Dorsolateral prefrontal cortex (tissue), 122 donors: ENCODE measurements at places on chromosomes 3 and 15.

- peak; percentile 85 for DNase-seq
These were observed 7.5 kb upstream of the MAN2A2 start for GRCh38 chr15:90895571-90896117.

GRCh38 chr15:47412136-47412535 lies 305.2 kb upstream of the SEMA6D start:
- no peak for DNase-seq

DNA sequence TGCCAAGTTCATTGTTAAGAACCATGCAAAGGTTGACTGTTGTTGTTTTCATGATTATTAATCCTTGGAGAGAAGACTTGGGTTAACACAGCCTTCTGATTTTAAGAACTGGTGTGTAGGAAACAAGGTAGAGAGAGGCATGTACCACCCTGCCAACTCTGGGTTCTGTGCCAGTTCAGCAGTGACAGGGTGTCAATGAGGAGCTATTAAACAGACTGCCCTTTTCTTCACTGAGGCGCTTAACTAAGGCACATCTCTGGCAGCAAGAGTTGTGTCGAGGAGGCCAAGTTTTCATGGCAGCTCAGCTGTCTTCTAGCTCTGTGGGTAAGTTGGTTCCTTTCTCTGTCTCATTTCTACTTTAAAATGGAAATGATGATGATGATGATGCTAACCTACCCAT lies 117.6 kb downstream of the FEZF2 start:
- DNase-seq: no peak

GRCh38 chr3:52792961-52793695 lies 1.5 kb upstream of the ITIH3 start:
- DNase-seq: no peak

GRCh38 chr3:99400352-99400751 lies 238.0 kb upstream of the COL8A1 start:
- no peak for DNase-seq
